Immature natural killer cell (primary cell): ENCODE measurements at places on chromosomes 5 and 9. TPM values are rescaled to one million over a fixed set of nuclear protein-coding genes. Genes with fewer than 3 reads are reported as not detected.

PTPRD gene
- polyA plus RNA-seq, result not detected

LHX3 gene
- not detected for polyA plus RNA-seq

- H3K27ac ChIP-seq, result no peak overlapping the region
- no peak overlapping the region for H3K4me3 ChIP-seq
- no peaks in the 10 kb centered on the region for H3K4me1 ChIP-seq
- no peaks in the 10 kb centered on the region for H3K27me3 ChIP-seq
- DNase-seq, result no peak
- H3K36me3 ChIP-seq, result no peaks in the 10 kb centered on the region
Measured at GRCh38 chr5:28269978-28270377, 1231.6 kb upstream of the CDH9 start.

DNA sequence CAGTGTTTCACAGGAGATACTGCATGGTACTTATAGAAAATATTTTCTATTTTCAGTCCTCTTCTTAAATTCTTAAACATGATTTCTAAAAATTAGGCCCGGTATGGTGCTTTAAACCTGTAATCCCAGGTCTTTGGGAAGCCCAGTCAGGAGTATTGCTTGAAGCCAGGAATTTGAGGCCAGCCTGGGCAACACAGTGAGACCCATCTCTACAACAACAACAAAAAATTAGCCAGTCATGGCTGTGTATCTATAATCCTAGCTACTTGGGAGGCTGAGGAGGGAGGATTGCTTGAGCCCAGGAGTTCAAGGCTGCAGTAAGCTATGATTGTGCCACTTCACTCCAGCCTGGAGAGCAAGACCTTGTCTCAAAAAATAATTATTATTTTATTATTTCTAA lies 23.3 kb downstream of the ELL2 start:
- H3K4me3 ChIP-seq, result no peak overlapping the region
- DNase-seq, result no peak
- H3K27me3 ChIP-seq, result peaks cover 6% of the 10 kb centered on the region
- H3K36me3 ChIP-seq, result peaks cover 5% of the 10 kb centered on the region

DNA sequence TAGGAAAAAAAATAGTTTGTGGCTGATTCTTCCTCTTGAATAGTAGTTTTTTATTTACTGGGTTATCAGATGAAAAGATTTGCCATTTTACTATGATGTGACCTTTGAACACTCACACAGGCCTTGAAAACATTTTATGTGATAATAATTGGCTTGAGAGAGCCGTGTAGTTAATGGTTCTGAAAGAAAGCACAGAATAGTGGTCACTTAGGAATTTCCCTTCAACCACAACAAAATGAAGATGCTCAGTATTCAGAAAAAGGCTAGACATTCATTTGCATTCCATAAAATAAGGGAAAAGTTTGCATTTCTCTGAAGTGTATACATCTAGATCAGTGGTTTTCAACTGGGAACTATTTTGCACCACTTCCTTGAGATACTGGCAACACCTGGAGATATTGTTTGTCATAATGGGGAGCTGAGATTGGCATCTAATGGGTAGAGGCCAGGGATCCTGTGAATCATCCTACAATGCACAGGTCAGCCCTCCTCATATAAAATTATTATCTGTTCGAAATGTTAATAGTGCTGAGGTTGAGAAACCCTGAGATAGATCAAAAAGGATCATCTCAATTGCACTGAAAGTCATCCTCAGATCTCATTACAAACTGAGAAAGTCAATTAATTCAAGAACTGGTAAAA lies 446.4 kb upstream of the CCNG1 start:
- no peak overlapping the region for H3K4me3 ChIP-seq
- H3K36me3 ChIP-seq, result no peaks in the 10 kb centered on the region
- H3K27me3 ChIP-seq, result no peaks in the 10 kb centered on the region

DNA sequence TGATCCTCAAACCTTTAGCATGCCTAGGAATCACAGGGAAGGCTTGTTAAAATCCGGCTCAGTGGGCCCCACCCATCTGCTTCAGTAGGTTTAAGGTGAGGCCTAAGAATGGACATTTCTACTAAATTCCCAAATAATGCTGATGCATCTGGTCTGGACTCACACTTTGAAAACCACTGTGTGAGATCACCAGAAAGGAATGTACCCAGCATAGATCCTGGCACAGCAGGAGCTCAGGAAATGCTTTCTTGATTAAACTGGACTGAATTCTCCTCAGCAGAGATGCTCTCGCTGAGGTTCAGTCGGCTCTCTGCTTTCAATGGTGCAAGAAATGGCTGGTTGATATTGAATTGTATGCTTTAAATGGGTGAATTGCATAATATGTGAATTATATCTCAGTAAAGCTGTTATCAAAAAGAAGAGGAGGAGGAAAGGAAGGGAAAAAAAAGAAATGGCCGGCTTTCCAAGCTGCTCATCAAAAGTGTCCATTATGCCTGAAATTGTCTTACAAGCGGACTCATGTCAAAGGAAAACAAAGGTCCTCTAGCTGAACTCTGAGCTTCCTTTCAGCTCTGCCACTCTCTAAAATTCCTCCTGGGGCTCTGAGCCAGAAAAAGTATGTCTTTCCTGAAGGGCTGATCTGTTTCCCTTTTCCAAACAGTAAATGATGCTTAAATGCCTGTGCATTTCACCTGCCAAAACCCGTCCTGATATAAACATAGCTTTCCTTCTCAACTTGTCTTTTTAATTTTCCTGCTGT lies 77.6 kb upstream of the SAP30L start:
- H3K27me3 ChIP-seq, result no peaks in the 10 kb centered on the region
- peaks cover 7% of the 10 kb centered on the region for H3K4me1 ChIP-seq
- no peak overlapping the region for H3K4me3 ChIP-seq
- no peak overlapping the region for H3K27ac ChIP-seq

- DNase-seq, result no peak
- H3K4me3 ChIP-seq, result no peak overlapping the region
- H3K36me3 ChIP-seq, result no peaks in the 10 kb centered on the region
- no peak overlapping the region for H3K27ac ChIP-seq
Measured at GRCh38 chr5:14935341-14935740, 63.8 kb upstream of the ANKH start.
